ENCODE measurements at places on chromosomes 7 and 10.

DNA sequence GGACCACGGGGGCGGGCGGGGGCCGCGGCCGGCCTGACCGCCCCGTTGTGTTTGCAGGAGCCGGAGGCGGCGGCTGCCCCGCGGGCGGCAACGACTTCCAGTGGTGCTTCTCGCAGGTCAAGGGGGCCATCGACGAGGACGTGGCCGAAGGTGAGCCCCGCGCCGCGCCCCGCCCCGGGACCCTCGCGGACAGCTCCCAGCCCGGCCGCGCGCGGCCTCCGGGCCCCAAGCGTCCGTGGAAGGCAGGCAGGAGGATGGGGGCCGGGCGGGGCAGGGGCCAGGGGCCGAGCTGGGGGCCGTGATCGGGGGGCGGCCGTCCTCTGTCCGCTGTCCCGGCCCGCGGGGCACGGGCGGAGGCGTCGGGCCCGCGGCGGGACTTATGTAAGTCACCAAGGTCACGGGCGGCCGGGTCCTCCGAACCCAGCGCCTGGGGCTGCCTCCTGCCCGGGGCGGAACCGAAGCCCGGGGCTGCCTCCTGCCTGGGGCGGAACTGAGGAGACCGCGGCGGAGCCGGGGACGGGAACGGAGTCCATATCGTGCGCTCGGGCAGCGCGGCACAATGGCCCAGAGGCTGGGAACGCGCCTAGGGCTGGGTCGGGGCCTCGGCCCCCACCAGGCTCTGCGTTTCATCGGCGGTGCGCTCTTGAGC lies 497 bp downstream of the PPP2R2D start:
- no peak for DNase-seq

DNA sequence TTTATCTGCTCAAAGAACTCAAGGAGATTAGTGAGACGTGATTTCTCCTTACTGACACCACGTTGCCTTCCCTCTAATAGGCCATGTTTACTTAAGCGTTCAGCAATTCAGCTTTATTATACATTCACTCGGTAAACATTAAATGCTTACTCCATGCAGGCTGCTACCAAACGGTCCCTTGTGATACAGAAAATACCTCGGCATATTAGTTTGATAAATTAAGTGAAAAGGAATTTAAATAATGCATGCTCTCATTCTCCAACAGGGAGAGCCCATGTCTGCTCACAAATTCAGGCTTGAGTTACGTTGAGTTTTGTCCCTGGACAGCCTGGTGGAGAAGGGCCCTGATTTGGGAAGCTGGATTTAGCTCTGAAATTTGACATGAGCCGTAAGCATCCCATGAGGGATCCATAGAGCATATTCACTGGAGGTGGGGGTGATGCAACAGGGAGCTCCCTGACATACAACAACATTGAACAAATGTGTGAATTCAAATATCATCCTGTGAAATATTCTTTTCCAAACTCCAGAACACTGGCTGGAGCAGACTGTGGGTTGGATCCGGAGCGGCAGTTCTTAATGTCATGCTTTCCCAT lies 86.3 kb downstream of the TBXAS1 start:
- no peak for DNase-seq

DNA sequence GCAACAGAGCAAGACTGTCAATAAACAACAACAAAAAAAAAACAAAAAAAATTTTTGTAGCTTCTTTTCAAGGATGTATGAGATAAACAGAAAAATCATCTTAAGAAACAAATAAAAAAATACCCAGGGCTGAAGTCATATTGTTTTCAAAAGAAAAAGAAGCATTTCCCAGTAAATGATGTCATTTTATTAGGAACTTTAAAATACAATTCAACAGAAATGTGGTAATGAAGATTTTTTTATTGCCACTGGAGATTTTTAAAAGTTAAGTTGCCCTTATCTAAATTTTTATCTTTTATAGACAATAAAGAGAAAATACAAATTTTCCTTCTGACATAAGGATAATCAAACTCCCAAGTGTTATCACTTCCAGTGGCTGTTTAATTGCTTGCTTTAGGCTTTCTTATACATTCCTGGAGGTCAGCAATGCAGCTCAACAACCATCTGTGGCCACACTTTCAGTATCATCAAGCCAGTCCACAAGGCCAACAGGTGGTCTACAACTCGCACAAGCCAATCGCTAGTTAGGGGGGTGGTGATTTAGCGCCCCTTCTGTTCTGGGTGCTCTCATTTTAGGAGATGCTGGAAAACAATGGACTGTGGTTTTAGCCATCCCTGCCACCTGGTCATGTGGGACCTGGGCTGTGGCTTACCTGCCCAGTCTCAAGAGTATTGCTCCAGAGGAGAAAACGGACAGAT lies 10.8 kb downstream of the SEPHS1 start:
- DNase-seq, result no peak

DNA sequence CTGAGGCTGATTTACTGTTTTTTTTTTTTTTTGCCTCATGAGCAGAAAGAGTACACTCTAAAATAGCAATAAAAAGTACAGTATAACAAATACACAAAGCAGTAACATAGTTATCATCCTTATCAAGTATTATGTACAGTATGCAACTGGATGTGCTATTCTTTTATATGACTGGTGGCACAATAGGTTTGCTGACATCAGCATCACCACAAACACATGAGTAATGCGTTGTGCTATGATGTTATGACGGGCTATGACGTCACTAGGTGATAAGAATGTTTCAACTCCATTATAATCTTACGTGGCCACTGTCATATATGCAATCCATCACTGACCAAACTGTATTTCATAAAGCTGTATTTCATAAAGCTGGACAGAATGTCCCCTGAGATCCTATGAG lies 189.2 kb upstream of the GLI3 start:
- DNase-seq, result no peak

DNA sequence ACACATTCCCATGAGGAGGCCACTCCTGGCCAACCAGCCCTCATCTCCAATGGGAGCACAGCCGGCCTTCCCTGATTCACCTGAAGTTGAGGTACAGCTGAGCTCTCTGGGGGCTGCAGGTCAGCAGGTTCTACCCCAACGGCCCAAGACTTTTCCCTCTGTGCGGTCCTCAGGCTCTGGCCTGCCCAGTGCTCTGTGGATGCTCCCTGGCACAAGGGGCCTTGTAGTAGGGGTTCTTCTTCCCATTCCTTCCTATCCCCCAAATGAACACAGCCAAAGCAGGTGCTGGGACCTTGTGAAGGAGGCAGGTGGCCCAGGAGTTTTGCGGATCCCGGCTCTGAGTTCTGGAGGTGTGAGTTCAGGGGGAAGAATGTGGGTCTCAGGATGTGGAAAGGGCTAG lies 72.2 kb downstream of the PLXNA4 start:
- DNase-seq, result no peak

DNA sequence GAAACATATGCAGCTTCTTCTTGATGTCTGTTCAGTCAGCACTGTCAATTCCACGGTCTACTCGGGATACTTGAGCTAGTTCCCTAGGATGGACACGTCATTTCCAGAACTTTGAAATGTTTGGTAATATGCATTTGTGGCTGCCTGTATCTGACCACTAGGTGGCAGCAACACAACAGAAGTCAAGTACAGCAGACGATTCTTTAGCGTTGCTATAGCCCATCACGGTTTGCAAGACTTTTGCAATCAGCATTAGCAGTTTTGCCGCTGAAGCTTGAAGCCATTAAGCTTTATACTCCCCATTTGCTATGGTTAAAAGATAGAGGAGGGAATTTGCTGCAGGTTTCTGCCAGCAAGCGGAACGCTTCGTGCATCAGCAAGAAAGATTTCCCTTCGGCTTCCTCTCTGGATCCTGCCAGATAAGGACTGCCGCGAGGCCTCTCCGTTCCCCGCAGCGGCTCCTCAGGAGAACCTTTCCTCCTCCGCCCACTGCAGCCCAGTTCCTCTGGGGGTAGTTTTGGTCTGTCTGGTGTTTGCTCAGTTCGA lies 63.5 kb downstream of the ABCC2 start:
- DNase-seq, result peak; percentile 97

GRCh38 chr10:77592946-77593636 lies 44.5 kb downstream of the KCNMA1 start:
- DNase-seq, result peak; percentile 10

DNA sequence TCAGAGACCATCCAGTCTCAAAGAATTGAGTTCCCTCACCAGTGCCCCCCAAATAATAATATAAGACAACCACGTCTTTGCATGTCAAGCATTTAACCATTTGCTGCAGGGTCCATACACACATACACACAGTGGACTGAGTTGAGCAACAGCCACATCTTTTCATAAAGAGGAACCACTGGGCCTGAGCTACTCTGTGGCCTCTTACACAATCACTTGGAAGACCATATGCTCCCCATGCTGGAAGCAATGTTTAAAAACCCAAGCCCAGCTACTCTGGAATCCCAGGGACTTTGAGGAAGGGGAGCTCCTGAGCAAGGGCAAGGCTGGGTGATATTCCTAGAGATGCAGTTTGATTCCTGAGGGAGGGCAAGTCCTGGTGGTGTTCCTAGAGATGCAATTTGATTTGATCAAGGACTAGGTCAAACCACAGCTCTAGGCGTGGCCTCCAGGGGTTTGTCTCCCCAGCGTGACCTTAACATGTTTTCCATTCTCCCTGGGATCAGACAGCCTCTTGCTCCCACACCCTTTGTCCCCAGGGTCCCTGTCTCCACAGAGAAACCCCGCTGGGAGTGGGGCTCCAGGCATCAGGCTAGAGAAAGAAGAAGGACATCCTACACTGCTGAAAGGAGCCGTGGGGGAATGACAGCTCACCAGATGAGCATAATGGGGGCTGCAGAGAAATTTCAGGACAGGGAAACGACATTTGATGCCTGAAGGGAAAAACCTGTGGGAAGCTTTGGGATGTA lies 376.2 kb upstream of the MGMT start:
- no peak for DNase-seq

GRCh38 chr7:22672846-22673680 lies 53.9 kb upstream of the IL6 start:
- no peak for DNase-seq

DNA sequence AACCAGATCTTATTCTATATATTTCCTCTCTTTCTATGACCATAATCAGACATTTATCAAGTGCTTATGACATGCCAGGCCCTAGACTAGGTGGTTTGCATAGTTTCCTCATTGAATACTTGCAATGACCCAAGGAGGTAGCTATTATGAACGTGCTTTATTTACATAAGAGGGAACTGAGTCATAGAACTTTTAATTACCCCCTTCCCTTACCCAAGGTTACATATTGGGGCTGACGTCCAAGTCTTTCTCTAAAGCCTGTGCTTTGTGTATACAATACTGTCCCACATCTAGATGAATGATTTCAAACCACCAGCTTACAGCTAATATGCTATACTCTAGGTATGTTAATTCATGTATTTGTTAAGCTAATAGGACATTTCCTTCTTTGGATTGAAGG lies 91.9 kb upstream of the NPY start:
- DNase-seq, result no peak

DNA sequence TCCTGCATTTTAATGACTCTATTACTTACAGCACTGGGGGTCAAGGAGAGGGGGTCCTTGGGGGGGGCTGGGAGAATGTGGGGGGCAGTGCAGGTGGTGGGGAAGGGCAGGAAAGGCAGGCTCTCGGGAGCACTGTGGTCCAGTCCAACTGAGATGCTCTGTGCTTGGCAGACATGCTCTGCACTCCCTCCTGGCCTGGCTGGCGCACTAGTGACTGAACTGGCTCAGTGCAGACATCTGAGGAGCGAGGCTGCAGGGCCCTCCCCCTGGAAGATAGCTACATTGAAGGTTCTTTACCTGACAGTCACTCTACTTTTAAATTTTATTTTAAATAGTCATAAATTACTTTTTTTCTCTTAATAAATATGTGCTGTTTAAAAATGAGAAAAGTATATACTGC lies 105.7 kb downstream of the NEURL1 start:
- no peak for DNase-seq

DNA sequence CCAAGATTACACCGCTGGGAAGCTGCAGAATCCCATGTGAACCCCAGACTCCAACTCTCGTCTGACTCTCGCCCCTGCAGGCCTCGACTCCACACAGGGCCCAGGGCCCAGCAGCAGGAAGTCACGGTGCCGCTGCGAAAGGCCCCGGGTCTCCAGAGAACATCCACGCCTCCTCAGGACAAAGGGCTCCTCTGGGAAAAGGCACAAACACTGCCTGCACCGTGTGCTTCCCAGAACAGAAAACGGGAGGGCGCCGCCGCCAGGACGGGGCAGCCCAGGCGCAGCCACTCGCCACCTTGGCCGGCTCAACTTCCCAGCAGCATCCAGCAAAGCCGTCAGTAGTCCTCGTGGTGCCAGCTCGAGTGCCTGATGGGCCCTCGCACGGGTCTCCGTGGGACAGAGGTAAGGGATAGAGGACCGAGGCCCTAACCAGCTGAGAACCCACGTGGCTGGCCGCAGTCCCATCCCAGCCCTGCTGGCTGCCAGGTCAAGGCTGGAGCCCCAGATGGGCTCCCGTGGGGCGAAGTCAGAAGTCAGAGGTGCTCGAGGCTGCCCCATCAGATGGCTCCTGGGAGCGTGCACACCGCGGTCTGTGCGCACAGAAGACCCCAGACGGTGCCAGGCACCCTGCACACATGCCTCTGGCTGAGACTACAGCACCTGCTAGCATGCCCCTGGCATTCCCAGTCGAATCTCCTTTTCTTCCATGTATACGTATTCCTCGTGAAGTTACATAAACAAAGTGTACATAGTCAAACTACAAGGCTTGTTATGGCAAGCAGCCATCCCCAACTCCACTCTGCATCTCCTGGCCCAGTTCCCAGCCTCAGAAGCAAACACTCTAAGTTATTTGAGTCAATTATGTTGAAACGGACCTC lies 60.2 kb downstream of the MAD1L1 start:
- DNase-seq, result no peak

- DNase-seq, result no peak
Measured at GRCh38 chr7:115195208-115195607, 273.3 kb downstream of the MDFIC start.

DNA sequence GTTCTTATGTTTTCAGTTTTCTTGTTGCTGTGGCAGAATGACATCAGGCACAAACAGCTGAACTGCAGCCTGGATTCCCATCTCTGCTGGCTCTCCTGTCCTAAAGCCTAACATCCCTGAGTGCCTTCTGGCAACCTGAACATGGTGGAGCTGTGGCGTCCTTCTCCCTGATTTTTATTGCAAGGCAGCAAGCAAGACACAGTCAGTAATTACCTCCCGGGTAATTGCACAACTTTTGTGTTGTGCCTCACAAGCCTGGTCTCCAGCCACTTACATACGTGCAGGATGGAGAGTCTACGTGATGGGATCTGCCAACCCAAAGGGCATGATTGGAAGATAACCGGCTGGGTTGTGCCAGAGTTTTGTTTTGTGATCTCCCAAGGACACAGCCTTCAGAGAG lies 116.1 kb upstream of the PARD3 start:
- no peak for DNase-seq

DNA sequence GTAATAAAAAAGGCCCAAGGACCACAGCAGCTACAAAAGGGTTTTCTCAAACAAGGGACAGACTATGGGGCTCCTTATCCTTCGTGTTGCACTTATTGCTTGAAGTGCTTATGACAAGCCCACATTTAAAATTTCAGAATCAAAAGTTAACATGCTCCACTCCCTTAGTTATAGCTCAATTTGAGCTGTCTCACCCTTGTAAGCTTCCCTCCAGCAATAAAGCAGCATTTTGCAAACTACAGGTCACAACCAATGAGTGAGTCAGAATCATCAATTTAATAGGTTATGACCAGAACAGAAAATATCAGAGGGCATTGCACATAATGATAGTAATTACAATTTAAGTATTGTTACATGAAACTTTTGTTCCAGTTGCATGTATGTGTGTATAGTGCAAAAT lies 53.0 kb downstream of the IMMP2L start:
- no peak for DNase-seq
